ENCODE measurements at places on chromosomes 12 and 14.

DNA sequence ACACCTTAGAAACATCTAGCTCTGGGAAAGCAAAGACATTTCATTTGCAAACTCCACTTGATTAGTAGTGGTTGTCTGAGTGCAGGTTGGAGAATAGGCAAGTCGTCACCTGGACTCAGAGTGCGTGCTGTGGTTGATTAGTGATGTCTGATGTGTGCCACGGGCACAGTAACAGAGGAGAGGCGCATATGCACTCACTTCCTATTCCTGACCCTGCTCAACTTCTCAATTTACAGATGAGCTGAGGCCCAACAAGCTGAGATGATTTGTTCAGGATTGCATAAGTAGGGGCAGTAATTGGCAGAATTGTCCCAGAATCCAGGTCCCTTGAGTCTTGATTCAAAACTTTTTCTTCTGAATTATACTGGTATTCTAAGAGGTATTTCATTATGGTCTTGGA lies 44.9 kb downstream of the ADCK1 start:
- DNase-seq, result no peak

DNA sequence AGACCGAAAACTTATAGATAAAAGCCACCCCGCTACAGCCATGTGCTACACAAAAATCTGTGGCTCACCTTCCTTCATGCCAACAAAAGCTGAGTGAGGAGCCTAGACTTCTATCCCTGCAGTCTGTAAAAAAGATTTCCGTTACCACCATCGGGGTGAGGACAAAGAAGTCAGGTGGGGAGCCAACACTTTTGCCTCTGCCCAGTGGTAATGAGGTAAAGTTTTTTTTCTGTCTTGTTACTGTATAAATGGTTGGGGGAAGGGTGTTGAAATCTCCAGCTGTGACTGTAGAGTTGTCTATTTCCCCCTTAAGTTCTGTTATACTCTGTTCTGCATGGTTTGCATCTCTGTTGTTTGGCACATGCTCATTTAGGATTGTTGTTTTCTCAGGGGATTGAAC lies 707.8 kb downstream of the FLRT2 start:
- DNase-seq, result no peak

GRCh38 chr12:40819436-40820108 lies 127.3 kb downstream of the CNTN1 start:
- no peak for DNase-seq

DNA sequence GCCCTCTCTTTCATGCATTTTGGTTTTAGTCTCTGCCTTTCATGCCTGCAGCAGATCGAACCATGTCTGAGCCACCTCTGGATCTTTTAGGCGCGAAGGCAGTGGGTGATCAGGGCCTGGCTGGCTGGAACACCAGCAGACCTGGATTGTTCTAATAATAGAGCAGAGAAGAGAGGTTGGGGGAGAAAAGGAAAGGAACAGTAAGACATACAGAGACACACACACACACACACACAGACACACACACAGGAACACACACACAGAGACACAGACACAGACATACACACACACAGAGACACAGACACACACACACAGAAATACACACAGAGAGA lies 38.2 kb downstream of the SERPINA3 start:
- DNase-seq, result no peak

GRCh38 chr12:54360717-54361456 lies 3.4 kb downstream of the GPR84 start:
- DNase-seq, result no peak

DNA sequence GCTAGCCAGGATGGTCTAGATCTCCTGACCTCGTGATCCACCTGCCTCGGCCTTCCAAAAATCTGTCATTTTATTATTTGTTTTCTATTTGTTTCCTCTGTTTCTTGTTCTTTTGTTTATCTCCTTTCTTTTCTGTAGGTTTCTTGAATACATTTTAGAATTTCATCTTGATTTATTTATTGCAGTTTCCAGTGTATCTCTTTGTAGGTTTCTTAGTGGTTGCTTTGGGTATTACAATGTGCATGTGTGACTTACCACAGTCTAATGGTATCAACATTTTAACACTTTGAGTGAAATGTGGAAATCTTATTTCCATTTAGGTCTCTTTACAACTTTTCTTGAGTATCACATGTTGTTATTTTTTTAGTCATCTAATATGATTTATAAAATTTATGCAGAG lies 29.9 kb upstream of the MUCL1 start:
- no peak for DNase-seq

- no peak for DNase-seq
These were observed 278.3 kb downstream of the NRXN3 start for GRCh38 chr14:78448164-78449094.

DNA sequence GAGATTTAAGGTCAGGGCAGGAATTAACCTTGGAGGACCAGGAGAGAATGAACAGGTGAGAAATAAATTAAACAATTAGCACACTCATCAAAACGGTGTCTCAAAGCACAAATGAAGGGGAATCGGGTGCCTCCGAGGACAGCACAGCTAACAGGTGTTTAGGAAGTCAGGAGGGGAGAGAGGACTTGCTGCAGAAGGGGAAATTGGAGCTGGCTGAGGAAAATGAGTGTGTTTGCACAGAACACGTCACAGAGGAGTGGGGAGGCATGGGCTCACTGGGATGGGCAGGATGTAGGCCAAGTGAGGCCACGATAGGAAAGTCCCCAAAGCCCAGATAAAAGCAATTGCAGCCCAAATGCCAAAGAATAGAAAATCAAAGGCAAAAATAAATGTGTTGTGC lies 121.7 kb downstream of the ZNF664 start:
- no peak for DNase-seq

DNA sequence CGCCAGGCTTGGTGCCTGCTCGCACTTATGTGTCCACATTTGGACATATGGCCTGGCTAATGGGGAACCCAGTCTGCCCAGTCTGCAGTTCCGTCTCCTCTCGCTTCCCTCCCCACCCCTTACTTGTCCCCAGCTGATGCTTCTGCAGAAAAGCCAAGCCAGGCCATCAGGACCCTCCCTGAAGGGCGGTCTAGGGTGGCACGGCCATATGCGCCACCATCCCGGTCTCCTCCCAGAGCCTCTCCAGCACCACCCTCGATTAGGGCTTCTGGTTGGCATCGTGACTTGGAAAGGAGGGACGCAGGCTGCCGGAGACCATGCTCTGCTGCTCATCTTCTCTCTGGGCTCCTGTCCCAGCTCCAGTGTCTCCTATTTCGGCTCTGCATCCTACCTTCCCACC lies 54.6 kb downstream of the CALM1 start:
- no peak for DNase-seq

DNA sequence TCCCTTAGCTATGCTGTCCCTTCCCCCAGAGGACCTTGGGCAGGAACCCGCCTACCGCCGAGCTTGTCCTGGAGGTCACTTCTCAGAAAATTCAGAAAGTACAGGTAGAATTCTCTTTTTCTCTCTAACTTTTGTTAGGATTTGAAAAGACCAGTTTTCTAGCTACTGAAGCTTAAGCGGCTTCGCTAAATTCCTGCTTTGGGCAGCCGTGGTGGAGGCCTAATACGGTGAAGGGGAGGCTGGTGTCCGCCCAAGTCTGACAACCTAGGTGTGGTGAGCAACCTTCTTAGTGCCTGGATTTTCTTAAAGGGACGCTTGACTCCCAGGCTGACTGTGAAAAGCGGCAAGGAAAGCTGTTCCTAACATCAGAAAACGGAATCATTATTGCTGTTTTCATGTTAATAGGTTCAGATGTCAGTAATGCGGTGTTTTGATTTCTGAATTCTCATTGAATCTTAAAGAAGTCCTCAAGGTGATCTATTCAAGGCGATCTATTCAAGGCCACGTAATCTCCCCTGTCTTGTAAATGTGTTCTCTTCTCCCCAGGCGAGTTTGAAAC lies 835 bp downstream of the FGD4 start:
- no peak for DNase-seq

- no peak for DNase-seq
These were observed 84.7 kb downstream of the TBC1D30 start for GRCh38 chr12:64909124-64909523.

GRCh38 chr12:59928416-59928815 lies 332.6 kb downstream of the SLC16A7 start:
- no peak for DNase-seq

DNA sequence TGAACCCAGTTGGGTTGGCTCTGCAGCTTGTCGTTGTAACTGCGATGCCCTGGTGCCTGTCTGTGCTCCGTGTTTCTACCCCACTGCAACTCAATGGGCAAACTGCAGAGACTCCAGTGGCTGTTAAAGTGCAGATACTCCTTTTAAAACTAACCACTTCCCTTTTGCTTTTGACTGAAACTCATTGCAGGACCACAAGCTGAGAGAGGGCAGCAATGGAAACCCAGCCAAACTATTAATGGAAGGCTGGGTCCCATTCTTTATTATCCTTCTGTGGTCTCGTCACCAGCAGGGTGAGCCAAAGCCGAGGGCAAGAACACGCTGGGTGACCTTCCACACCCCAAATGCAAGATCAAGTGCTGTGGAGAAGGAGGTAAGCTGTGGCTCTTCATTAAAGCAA lies 910.4 kb downstream of the VRK1 start:
- DNase-seq, result no peak

DNA sequence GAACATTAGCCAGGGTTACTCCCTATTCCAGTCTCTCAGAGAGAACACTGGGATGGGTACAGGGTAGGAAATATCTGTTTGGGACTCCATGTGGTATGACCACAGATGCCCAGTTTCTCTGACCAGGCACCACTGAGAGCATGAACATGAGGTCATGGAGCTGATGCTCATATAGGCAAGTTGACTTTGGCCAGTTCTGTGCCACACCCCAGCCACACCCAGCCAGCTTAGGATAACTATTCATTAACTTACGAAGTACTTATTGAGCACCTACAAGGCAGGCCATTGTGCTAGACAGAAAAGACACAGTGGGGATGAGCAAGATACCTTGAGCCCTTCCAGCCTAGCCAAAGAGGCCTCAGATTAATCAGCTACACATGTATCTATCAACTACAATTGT lies 262.5 kb downstream of the DPF3 start:
- DNase-seq, result no peak

- DNase-seq, result no peak
These were observed 51.0 kb downstream of the NINJ2 start for GRCh38 chr12:612293-612692.

DNA sequence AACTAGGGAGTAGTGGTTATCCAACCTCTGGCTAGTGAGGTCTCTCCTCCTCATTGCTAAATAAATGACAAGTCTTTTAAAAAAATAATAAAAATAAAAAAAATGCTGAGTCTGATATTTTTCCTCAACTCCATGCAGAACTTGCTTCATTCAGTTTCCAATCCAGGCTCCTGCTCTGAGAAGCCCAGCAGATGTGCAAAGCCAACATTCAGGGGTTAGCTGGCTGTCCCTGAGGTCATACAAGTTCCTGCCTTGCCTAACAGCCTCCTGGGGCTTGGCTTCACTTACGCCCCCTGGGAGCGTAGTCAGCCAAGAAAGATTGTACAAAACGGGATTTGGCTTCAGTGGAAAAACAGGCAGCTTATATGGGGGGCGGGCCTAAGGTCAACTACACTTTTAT lies 23.3 kb downstream of the RTRAF start:
- DNase-seq, result no peak

DNA sequence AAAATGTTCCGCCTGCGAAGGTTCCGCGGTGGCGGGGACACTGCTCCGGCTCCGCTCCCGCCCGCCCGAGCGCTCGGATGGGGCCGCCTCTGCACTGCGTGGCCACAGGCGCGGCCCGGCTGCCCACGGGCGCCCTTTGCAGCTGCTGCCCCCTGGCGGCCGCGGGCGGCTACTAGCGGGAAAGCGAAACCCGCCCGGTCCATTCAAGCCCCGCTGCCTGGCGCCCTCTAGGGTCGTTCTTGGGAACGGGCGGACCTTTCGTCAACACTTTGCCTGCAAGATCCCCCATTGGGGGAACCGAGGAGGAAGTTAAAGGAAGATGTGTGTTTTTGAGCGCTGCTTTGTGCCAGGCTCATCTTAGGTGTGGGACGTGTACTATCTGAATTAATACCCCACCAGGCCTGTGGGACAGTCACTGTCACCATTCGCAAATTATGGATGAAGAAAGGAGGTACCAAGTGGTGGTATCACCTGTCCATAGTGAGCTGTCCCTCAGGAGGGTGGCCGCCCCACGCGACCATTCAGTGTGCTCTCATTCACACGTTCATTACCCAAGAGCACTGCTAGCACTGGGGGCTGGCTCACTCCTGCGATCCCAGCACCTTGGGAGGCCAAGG lies 19.4 kb downstream of the GPR132 start:
- DNase-seq, result peak; percentile 88

- DNase-seq, result no peak
These were observed 47.5 kb upstream of the FOXG1 start for GRCh38 chr14:28719130-28719529.

DNA sequence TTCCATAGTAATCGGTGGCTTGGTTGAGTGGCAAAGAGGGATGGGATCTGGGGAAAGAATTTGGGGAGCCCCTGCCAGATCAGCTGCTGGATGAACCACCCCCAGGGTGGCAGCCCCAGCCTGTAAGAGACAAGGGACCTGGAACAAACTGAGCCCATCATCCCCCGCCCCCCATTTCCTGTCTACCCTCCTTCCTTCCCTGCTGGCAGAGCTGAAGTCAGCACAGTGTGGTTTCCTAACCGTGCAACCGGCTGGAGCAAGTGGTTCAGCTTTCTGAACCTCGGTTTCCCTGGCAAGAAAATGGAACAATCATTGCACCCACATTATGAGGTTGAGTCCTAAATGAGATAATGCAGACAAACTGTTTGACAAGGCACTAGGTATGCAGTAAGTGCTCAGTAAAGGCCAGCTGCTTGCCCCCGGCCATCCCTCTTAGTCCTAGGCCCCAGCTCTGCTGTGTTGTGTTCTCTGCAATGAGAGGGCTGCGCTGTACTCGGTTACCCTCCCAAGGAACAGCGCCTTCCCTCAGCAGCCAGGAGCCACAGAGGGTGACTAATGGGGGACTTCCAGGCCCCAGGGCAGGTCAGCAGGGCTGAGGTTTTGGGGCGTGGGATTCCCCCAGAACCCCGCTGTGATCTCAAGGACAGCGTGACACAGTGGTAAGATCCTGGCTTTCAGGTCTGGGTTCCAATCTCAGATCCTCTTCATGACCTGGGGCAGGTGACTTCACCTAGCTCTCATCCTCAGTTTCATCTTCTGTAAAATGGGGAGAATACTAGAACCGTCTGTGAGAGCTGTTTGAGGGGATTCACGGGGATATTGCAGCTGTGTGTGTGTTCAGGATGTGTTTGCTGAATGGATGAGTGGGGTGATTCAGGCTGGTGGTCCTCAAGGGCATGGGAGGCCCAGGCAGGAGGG lies 16.5 kb downstream of the SELPLG start:
- DNase-seq, result peak; percentile 73

DNA sequence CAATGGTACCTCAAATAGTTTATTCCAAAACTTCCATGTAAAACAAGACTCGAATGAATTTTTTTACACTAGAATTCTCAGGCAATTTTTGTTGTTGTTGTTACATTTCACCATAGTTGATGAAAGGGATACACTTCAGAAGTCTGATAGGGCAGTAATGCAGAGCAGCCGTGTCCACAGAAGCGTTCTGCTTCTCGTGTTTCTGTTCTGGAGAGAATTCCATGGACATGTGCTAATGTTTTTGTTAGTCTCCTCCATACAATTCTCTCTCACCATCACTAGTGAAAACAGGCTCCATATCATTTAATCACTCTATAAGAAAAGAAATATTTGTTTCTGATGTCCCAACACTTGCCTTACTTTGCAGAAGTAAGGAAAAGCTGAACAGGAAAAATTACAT lies 606.1 kb downstream of the SLC16A7 start:
- no peak for DNase-seq

Measured in T-helper 1 cell (primary cell).